ENCODE measurements at places on chromosomes 16 and 17.

DNA sequence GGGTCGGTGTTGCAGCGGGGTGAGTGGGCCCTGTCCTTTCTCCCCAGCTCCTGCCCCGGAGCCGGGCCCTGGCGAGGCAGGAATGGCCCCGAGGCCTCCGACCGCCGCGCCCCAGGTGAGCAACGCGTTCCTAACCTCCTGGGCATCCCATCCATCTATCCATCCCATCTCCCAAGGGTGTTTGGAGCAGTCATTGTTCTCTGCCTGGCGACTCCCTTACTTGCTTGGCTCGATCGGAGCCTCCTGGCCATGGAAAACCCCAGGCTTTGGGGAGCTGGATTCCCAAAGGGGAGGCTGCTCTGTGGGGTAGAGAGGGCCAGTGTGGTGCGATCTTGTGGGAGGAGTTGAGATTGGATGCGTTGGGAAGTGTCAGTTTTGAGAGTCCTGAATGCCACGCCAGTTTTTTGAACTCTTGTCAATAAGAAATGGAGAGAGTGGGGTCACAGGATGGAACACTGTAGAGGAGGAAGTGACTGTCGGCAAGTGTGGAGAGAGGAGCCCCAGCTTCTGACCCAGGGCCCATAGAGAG, 684 bp downstream of the ZFP90 start:
- peak; percentile 3 for DNase-seq

DNA sequence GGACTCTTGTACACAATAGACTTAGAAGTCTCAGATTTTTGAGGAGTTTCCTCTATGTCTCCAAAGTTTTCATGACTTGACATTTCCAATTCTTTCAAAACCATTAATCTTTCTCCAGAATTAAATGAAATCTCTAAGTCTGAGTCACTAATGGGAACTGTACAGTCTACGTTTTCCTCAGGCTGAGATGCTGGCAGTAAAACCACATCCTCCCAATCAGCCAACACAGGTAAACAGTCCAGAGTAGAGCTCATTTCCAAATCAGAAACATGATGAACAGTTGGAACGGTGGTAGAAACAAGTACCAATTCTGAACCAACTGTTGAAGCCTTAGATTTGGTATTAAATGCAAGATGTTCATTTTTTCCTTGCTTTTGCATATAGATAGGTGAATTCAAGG, 7.9 kb downstream of the ERI2 start:
- DNase-seq: no peak

DNA sequence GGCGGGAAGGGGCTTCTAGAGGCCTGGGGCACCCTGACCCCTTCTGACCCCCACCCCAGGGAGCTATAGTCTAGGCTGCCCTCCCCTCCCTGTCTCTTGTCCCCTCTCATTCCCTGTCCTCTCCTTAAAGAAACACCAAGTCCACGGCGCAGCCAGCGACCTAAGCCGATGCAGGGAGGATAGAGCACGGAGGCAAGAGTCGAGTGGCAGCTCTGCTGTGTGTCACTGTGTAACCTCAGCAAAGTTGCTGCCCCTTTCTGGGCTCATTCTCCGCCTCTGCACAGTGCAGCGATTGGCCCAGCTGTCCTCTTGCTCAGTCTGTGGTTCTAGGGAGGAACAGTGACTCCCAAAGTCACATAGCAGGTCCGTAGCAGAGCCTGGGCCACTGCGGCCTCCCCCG, 36.5 kb upstream of the SBK1 start:
- no peak for DNase-seq

DNA sequence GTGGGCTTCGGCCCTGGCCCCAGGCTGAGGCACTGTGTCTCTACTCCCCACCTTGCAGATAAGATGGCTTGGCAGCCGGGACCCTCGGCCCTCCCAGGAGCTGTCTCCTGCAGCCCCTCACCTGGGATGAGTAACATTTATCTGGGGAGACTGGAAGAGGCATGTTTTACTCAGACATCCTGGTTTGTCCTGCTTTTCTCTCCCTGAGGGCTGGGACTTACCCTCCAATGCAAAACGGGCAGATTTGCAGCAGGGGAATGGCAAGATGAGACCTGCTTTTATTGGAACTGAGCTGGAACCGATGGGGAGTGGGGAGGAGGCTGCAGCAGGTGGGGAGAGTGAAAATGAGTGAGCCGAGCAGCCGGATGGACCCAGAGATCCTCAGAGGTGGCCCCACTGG, 27.3 kb upstream of the UBE2G1 start:
- DNase-seq: no peak

GRCh38 chr17:16353317-16354174, at the start of gene CENPV:
TSS of gene CENPV (minus strand) at chr17:16353469. CDS start at chr17:16353436, 33 bp downstream.
- peak; percentile 40 for DNase-seq

GRCh38 chr16:4734063-4734729, at the start of the genes ANKS3 and DNAAF8:
TSS of gene ANKS3 (minus strand) at chr16:4734271. CDS start at chr16:4730149, 4,122 bp downstream.
TSS of gene DNAAF8 (plus strand) at chr16:4734537. CDS start at chr16:4736515, 1,978 bp downstream.
- DNase-seq: peak; percentile 75

GRCh38 chr17:50797135-50797810, 30.0 kb upstream of the ANKRD40CL start:
- DNase-seq: no peak

- no peak for DNase-seq
These were observed 30.0 kb downstream of the SLC13A5 start for GRCh38 chr17:6683081-6683684.

- DNase-seq: no peak
These were observed 4.7 kb downstream of the ZNF750 start for GRCh38 chr17:82835122-82835521.

DNA sequence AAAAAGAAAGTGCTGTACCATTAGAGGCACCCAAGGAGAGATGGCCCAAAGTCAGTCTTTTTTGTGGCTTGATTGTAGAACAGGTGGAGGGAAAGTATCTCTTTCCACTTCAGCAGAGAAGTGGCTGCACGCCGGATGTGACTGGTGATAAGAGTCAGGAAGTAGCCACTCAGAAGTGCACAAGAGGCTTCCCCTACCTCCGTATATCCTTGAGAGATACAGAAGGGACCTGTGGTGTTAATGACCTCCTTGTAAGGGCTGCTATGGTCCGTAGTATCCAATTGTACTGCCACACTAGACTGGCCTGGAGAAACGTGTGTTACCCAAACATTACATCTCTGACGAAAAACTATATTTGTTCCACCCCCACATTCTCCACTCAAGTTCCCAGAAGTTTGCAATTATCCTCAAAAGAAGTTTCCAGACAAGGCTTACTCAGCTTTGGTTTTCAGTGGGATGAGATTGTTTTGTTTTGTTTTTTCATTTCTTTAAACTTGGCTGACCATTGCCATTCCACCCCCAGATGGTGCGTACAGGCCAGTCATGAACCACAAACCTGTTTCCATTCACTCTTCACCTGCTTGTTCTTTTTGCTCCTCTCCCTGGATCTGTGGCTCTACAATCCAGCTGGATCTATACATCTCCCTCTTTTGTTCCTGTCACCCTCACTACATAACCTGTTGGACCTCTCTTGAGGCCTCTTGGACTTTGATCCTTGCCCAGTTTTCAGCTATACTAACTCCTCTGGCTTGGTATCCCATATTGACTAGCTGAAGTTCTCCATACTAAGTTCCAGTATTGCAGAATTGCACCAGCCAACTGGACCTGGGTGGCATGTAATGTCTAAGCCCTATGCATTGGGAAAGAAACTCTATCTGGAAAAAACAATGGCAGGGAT, 20.7 kb upstream of the MED13 start:
- no peak for DNase-seq

DNA sequence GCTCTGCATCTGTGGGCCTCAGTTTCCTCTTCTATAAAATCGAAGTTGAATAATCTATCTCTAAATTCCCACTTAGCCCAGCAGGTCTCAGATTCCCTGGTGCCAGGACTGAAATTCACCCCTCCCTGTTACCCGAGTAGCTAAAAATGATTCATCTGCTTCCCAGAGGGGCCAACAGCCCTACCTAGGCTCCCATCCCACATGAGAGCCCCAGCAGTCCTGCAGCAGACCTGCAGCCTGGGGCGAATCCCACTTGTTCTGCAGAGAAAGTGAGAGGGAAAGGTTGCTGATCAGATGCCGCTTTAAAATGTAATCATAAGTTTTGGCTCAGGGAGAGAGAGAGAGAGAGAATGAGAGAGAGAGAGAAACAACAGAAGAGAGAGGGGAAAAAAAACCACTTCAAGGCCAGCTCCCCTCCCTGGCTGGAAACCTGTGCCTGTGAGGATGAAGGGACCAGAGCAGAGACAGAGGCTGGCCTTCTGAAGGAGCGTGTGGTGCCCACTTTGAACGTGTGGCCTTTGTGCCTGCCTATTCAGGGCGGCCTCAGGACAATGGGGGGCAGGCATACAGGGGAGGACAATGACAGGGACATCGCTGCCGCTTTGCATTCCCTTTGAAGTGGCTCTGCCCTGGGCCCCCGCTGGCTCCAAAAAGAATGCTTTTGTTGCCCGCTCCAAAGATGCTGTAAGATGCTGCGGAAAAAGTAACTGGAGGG, 85.2 kb upstream of the NKD1 start:
- DNase-seq: no peak

- DNase-seq: no peak
These were observed 21.6 kb downstream of the VASN start for GRCh38 chr16:4393240-4393600.

DNA sequence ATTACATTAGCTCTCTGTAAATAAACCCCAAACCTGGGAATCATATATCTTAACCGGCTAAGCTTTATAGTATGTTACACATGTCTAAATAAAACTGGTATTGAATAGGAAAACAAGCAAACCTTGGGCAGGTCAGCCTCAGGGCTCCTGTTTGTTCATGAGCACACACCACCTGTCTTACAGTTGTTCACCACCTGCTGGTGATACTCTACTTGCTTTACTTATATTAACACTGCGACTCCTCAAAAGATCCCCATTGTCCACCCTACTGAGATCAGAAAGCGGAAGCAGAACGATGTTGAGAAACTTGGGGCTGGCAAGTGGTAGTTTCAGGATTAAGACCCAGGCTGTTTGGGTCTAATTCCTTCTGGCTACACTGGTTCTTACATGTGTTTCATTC, 16.4 kb downstream of the CDH13 start:
- no peak for DNase-seq

GRCh38 chr17:48541036-48541576, 3.8 kb downstream of the HOXB2 start:
- no peak for DNase-seq

DNA sequence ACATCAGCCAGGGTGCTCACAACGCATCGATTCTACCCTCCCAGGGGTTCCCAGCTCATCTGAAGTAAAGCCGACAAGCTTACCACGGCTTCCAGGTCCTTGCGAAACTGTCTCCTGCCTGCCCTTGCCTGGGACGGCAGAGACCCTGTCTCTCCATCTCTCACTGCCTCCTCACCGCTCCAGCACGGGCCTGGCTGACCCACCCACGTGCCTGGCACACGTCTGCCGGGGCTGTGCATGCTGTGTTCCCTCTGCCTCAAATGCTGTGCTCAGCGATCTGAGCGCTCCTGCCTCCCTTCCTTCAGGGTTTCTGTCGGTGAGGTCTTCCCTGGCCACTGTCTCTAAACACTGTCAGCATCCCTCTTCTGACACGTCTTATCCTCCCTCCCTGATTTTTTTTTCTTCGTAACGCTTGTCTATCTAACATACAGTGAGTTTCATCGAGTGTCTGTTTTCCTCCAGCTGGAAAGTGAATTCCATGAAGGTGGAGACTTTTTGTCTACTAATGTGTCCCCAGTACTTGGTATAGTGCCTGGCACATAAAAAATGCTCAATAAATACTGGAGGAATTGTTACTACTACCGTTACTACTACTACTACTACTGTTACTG, 208.4 kb downstream of the IRF8 start:
- DNase-seq: no peak

- no peak for DNase-seq
These were observed 139.5 kb downstream of the PRKCB start for GRCh38 chr16:23975293-23975692.

DNA sequence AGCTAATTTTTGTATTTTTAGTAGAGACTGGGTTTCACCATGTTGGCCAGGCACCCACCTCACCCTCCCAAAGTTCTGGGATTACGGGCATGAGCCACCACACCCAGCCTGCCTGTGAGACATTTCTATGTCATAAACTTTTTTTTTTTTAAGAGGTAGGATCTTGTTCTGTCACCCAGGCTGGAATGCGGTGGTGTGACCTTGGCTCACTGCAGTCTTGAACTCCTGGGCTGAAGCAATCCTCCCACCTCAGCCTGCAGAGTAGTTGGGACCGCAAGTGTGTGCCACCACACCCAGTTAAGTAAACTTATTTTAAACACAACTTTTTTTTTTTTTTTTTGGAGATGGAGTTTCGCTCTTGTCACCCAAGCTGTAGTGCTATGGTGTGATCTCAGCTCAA, 47.2 kb downstream of the SCNN1G start:
- DNase-seq: no peak

- no peak for DNase-seq
These were observed 137.0 kb downstream of the MSI2 start for GRCh38 chr17:57393368-57393767.

- DNase-seq: no peak
These were observed 15.0 kb downstream of the TOP2A start for GRCh38 chr17:40402668-40403067.

- no peak for DNase-seq
These were observed 77.2 kb downstream of the BRIP1 start for GRCh38 chr17:61786088-61786487.

DNA sequence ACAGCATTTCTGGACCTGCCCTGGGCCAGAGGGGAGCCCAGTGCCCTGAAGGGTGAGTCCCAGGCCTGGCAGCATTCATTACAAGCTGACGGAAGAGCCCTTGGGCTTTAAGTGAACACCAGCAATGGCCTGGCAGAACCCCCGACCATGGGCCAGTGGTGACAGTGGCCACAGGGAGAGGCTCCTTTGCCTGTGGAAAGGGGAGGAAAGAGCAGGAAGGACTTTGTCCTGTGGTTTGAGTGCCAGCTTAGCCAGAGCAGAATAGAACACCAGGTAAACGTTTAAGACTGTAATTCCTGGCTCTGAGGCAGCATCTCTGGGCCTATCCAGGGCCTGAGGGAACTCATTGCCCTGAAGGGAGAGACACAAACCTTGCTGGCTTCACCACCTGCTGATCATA, 34.3 kb upstream of the ATP2C2 start:
- no peak for DNase-seq

- no peak for DNase-seq
These were observed 60.4 kb upstream of the IRX6 start for GRCh38 chr16:55263271-55264250.

GRCh38 chr17:82765371-82765770, 13.5 kb downstream of the TBCD start:
- no peak for DNase-seq
